ENCODE measurements at places on chromosomes 5 and 9.

DNA sequence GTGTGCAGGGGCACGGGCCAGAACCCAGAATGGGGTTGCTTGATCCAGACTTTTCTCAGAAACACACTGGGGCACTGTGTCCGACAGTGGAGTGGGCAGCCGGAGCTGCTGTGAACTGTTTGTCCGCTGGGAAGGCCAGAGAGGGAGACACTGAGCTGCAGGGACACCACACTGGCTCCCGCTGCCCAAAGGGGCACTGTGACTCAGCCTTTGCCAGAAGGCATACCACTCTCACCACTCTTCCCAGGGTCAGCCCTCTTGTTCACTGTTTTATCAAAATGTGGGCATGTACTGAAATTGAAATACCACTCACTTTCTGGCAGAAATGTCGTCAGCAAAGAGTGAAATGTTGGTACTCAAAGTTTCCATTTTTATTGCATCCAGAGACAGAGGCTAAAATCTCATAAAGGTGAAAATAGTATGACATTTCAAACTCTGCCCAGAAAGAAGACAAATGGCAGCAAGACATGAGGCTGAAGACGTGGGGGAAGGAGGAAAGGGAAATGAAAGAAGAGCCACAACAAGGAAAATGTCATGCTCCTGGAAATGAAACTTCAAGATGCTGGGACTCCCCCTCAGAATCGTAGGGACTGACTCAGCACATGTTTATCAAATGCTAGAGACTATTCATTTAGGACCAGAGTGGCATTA lies 4.5 kb upstream of the IL7R start:
- no peak for DNase-seq

DNA sequence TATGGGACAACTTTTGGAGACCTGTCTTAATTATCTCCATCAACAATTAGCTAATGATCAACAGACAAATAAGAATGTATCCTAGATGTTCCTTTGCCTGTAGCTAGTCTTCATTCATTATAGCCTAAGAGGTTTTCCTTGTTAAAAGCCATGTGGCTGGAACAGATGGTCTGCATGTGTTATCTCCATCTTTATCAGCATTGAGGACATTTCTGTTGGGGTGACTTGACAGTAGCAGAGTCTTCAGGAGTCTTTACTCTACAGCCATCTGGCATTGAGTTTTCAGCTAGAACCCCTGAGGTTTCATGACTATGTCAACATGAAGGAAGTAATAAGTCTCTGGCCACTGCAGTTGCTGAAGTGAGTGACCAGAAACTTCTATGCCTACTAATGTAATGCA lies 106.6 kb upstream of the TLE4 start:
- no peak for DNase-seq

- no peak for DNase-seq
Observed at GRCh38 chr5:78533356-78533755, 115.2 kb downstream of the LHFPL2 start.

DNA sequence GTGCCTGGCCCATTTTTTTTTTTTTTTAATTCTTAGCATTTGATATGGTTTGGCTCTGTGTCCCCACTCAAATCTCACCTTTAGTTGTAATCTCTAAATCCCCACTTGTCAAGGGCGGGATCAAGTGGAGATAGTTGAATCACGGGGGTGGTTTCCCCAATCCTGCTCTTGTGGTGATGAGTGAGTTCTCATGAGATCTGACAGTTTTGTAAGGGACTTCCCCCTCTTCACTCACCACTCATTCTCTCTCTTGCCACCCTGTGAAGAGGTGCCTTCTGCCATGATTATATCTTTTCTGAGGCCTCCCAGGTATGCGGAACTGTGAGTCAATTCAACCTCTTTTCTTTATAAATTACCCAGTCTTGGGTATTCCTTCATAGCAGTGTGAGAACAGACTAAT lies 27.2 kb downstream of the NDUFAF2 start:
- no peak for DNase-seq

- no peak for DNase-seq
Observed at GRCh38 chr9:134591573-134591981, 50.0 kb upstream of the COL5A1 start.

DNA sequence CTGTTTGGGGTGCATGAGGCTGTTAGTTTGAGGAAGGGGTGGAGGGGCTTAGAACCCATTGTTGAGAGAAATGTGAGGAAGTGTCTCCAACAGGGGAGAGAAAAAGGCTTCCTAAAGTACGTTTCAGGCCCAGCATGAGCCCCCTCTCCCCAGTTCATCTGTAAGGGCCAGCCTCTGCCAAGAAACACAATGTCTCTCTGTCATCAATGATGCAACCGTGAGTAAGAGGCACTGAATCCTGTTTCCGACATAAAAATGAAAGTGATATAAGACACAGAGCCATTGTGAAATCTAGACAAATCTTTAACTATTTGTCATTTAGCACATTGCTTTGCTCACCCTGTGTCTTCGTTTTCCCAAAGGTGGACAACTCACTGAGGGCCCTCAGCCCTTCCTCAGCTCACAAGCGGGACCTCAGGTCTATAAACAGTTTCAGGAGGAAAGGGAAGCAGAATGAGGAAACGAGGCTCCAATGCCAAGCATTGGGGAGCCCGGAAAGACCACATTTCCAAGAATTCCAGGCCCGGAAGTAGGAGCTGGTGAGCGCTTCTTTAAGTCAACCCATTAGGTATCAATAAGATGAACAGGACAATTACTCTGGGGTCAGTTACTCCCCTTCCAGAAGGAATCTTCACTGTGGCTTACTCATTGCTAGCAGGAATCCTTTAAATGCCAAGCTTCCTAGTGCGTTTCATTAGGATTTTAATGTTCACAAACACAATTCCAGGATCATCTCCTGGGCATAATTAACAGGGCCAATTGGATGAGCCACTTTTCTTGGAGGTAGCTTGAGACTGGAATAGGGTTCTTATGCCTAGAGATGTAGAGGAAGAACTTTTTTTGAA lies 59.0 kb upstream of the KLF4 start:
- no peak for DNase-seq

DNA sequence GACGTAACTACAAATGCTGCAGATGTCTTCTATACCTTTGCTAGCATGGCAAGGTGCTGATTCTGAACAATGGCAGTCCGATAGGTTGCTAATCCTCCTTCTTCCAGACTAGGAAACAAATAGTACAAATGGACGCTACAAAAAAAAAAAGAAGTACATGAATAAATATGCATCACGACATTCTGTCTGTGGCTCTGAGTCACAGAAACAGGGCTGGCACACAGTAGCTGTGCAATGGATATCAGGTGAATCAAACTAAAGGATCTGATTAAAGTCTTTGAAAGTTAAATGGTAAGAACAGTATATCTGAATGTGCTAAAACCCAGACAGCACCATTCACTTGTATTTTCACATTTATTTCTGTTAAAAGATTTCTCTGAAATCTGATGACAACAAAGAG lies 96.2 kb downstream of the DROSHA start:
- no peak for DNase-seq

DNA sequence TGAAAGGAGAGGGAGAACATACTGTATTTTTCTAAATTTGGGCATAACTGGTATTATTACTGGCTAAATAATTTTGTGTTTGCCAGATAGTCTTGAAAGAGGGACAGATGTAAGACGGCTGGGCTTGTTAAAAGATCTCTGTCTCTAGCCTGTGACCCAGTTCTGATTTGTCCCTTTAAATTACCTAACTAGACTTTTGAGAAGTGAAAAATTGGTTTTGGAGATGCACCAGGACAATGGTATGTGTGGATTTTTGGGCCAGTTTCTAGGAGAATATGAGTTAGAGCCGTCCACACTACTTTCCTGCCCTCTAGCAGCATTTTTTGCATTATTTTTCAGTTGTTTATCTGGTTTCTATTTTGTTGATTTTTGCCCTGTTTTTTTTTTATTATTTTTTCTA lies 33.5 kb downstream of the LNPEP start:
- DNase-seq, result no peak

DNA sequence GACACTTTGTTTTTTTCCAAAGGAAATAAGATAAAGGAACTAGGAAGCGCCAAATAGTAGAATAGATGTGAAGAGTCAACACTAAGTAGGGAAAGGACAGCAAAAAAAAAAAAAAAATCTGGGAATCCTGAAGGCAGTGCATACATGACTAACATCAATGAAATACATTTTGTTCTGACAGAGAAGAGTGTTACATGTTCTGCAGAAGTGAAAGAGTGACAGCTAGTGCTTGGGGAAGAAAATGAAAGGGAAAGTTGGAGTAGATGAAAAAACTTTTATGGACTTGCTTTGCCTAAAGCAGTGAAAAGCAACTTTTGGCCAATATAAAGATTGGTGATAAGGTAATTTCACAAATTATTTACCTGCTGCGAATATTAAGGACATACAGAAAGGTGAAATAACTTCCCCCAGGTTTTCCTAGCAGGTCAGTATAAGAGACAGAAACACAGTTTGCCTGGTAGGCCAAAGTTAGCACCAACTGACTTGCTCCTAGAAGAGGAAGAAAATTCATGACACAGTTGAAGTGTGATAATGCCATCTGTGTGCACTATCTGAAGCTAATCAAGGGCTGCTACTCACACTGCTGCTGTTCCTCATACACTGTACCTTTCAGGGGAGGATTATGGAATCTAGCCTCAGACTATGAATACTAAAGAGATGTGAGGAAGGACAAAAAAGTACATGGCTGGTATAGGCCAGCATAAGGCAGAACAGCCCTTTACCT lies 38.6 kb downstream of the RANBP6 start:
- no peak for DNase-seq

- DNase-seq, result no peak
Observed at GRCh38 chr5:41416336-41416735, 94.1 kb downstream of the PLCXD3 start.

Measured in stimulated activated CD8-positive, alpha-beta memory T cell treated with anti-CD3 and anti-CD28 coated beads, Interleukin-2, amount 100 ng/mL, for 1 hour (primary cell).